GM20000 (cell line): ENCODE measurements at places on chromosomes 6 and 20.

DNA sequence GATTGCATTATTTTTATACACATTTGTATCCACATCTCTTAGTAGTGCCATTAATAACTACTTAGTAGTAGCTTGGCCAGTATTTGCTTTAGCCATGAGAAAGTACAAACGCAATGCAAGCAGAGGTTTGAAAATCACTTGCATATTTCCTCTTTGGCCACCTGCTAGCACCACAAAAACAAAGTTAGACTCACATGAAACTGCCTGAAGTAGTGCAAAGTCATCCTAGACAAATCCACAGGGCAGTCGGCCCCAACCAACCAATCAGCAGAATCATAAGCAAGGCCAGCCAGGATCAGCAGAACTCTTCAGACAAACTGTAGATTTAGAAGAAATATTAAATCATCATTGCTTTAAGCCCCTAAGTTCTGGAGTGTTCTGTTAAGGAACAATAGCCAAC is 135.2 kb upstream of the VGLL2 start:
- DNase-seq = no peak

DNA sequence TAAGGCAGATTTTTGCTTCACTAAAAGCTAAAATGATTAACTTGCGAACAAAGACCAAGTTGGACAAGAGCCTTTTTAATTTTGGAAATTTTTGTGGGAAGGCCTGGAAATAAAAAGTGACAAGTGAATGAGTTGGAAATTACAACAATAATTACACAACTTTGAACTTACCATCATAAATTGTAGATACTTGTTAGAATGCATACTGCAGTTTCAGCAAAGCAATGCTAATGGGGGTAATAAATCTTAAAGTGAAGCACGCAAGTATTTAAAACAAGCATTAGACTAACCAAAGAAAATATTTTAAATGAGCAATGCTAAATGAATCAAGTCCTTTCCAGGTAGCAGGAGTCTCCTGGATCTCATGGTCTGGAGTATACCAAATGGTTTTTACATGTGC is 83.2 kb upstream of the EYA4 start:
- DNase-seq = no peak

DNA sequence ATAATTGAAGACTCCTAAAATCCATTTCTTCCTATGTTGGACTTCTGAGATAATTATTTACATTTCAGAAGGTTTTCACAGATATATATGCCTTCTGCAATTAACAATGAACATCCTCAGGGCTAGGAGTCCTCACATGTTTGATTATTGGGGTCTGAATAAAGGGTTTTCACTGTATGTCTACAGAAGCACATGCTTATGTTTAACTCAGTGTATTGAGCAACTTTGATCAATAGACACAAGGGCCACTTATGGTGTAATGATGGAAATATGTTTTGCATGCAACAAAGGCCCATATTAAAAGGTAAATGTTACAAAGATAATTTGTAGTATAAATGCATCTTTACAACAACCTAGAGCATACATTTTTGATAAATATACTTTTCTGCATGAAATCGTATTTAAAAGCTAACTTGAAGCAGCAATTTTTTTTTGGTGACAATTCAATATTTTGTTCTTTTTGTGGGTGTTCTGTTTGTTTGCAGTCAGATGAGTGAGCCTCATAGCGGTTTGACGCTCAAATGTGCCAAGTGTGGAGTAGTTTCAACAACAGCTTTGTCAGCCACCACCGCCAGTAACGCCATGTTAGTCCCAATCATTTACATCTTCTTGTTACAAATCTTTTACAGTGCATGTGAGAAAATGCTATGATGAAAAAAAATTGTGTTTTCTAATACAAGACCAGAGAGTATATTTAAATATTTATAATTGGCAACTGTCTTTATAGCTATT is 458.2 kb downstream of the LMBRD1 start:
- DNase-seq = no peak

DNA sequence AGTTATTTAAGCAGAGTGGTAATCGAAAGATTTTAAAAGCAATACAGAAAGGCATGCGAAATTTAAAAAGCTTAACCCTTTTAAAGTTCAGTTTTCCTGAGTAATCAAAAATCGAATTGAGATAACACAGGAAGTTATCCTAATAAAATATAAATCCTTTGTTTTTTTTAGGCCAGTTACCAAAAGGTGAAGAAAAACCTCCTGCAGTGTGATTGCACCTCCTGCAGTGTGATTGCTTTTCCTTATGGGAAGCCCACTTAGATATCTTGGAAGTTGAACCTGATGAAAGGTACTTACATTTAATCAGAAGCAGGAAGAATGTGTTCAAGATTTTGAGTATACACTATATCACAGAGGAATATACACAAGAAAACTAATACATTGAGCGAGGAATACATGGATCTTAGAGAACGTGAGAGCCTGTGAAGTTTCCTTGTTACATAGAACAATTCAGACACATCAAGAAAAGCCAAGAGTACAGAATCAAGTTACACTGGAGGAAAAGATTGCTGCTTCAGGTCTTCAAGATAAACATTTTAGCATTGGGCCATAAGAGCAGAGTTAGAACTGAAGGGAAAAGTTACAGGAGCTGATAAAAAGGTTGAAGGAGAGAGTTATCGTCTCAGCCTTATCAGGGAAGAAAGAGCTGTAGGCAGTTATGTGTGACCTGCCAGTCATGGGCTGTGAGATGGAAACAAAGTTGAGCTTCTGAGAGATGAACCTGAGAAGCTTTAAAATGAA is 7.7 kb upstream of the TMEM181 start:
- no peak for DNase-seq

GRCh38 chr20:1292620-1293019 is 26.5 kb downstream of the SNPH start:
- no peak for DNase-seq

DNA sequence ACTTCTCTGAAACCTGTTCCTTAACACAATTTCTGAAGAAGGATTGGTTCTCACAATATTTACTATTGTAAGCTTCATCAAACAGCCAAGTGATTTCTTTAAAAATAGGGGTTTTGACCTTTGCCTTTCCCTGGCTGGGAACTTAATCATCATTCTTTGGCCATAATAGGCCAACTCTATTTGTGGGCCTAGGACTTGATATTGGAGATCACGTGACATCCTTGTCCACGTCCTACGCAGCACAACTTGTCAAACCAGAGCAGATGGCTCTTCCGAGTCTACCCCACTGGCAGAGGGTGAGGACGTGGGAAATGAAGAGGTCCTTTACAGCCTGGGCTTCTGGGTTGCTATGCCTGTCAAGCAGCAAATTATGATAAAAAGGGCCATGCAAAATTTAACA is 1030.6 kb downstream of the KIF16B start:
- no peak for DNase-seq

DNA sequence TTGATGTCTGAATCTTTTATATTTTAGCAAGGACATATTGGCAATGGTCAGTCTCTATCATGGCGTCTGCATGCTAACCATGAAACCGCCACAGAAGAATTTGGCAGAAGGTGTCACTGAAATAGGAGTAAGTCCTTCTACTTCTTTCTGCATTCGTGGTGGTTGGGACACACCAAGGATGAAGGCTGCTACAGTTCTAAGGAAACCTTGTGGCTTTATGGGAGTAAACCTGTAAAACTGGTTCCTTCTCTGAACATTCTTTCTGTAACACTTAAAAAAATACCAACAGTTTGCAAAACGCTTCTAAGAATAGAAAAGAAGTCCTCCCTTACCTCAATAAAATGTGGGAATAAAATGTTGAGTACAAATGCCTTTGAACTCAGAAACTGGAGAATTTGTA is 195.3 kb downstream of the SLC24A3 start:
- no peak for DNase-seq

DNA sequence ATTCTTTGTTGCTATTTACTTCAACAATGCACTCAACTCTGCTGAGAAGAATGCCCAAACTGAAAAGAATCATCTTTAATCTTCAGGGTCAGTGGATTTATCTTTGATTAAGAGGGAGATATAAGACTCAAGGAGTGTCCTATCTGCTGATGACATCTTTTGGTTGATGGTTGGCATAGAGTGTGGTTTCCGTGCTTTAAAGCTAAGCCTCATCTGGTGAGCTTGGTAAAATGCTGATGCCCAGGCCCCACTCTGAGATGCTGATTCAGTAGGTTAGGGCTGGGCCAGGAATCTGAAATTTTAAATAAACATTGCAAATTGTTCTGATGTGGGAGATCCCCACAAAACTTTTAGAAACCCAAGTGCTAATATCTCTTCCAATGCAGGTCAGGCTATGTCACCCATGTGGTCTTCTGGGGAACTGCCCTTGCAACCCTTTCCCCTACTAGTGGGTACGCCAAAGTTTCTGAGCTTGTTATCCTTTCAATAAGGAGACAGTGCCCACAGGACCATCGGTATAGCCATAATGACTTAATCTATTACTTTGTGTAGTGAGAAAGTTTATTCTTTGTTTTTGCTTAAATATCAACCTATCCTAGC is 68.5 kb upstream of the ARMH2 start:
- DNase-seq = no peak

- DNase-seq = no peak
These were observed 35.8 kb downstream of the METTL24 start for GRCh38 chr6:110322151-110322873.

DNA sequence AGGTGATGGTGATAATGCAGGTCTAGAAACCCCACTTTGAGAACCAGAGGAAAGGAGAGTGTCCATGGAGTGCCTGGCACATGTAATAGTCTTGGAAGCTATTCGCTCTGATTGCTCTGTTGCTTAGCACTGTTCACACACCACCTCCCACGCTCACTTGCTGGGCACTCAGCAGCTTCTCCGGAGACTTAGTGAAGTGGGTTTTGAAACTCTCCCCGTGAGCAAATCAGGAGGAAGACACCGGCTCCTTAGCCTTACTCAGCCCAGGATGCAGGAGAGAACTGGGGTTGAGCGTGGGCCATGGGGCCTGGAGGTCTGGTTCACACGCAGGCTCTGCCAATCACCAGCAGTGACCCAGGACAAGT is 22.2 kb downstream of the BMP7 start:
- no peak for DNase-seq

DNA sequence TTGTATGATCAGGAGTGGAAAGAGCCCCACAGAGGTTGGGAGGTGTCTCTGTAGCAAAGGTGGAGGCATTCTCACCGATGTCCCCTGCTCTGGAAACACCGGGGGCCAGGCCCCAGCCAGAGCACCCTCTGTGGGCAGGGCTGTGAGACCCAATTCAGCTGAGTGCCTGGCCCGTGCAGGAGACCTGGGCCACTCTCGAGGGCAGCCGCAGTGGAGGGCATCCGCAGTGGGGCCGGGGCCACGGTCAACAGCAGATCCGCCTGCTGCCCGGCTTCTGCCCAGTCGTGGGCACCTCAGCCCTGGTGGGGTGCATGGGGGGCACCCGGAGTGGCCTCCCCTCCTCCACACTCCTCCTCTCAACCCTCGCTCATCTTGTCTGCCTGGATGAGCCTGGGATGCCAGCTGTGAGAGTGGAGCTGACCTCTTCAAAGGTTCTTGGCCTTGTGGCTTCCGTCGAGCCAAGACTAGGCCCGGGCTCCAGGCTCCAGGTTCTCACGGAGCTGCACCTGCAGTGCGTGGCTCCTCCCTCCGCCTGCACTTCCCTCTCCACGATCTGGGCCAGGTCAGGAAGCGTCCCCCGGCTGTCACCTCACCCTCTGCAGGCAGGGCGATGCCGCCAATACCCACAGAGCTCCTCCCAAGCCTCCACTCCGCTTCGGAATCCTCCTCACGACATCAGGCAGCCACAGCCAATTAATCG is 134.8 kb downstream of the TAF4 start:
- DNase-seq = no peak

- DNase-seq = no peak
These were observed 34.6 kb downstream of the BANF2 start for GRCh38 chr20:17734374-17734773.

DNA sequence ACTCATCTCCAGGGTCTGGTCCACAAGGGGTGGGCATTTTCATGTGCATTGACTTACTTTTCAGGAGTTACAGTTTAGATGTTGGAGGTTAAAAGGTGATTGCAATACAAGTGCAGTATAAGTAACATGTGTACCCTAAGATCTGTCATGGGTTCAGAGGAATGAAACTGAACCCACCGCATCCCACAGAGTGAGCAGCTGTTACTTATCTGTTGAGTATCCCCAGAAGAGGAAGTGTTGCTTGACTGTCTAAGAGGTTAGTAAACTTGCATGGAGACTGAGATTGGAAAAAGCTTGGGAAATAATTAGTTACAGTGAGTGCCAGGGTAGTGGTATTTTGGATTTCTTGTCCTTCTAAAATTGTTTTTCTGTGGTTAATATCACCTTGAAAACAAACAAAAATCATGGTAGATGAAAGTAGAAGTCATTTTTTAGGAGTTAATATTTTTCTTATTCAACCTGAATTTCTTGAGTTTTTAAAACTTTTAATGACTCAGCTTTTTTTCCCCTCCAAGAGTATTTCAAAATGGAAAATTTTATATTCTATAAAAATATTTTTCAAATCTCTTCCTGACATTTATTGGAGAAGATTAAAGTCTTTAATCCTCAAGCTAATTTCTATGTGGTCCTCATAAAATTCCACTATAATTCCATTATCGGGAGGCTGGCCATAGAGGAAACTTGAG is 306.1 kb downstream of the ZNF217 start:
- no peak for DNase-seq

GRCh38 chr20:38209054-38209675 is 44.1 kb upstream of the TGM2 start:
- DNase-seq = no peak

DNA sequence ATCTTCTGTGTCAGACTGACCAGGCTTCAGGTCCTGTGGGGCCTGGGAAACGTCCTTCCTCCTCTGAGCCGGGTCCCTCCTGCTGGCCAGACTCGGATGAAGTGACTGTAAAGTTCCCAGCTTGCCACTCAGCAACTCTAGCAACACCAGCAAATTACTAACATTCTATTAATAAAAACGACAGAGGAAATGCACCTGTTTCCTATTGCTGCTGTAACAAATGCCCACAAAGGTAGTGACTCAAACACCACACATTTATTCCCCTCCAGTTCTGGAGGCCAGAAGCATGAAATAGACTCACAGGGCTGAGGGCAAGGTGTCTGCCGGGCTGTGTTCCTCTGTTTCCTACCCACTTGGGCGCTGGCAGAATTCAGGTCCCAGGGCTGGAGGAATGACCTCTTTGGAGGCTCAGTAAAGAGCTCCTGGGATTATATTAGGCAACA is 48.8 kb downstream of the CTCFL start:
- no peak for DNase-seq

- DNase-seq = no peak
These were observed 196.6 kb downstream of the OTOR start for GRCh38 chr20:16944745-16945144.

DNA sequence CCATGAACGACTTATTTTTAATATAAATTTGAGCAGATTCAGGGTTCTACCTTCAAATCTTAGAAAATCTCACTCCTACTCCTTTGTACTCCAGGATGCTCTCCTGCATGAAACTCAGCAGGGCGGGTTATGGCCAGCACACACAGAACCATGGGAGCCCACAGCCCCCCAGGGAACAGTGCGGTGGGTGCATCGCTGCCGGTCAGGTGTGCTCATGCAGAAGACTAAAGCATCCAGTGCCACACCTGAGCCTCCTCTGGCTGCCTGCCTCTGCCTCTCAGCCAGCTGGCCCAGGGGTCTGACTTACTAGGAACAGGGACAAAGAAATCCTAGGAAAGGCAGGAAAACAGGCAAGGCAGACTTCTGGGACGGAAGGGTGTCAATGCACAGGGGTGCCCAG is 31.8 kb downstream of the EZR start:
- DNase-seq = no peak

GRCh38 chr20:20060234-20060998 is 8.1 kb downstream of the CFAP61 start:
- DNase-seq = no peak

GRCh38 chr6:118768904-118769325 is 117.5 kb upstream of the CEP85L start:
- DNase-seq = no peak
